Thyroid gland (tissue), 4 donors: ENCODE measurements at places on chromosomes 1 and 21. TPM values are rescaled to one million over a fixed set of nuclear protein-coding genes. Genes with fewer than 3 reads are reported as not detected.
A peak's percentile ranks its signal among the peaks of the same experiment; 100 is the strongest.

- no peaks in the 10 kb centered on the region for H3K4me1 ChIP-seq
- H3K36me3 ChIP-seq: no peaks in the 10 kb centered on the region
- no peaks in the 10 kb centered on the region for H3K27me3 ChIP-seq
- DNase-seq: no peak
- no peak overlapping the region for H3K27ac ChIP-seq
- H3K4me3 ChIP-seq: no peak overlapping the region
Observed at GRCh38 chr1:107405236-107405635, 264.4 kb downstream of the NTNG1 start.

DNA sequence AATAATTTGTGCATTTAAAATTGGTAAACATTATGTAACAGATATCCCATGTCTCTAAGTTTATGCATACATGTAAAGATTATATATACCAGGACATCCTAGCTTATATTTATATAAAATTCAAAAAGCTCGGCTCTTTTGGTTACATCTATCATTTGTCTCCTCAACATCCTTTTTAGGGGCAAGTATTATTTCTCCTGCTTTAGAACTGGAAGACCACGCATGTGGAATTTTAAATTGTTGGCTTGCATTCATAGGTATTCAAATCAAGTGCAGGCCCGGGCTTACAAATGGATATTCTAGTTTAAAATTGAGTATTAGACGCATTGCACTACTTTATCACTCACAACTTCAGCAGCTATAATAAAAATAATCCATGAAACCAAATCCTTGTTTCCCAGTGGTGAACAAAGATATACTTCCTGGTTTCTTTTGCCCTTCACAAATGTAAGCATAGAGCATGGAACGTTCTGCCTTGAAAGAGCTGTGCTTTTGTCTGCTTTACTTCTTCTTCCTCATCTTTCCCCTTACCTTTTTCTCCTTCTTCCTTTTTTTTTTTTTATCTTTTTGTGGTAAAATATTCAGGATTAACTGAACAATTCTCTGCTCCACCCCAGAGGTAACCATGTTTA lies 57.1 kb downstream of the DDAH1 start:
- H3K4me3 ChIP-seq: no peak overlapping the region
- H3K4me1 ChIP-seq: peaks cover 58% of the 10 kb centered on the region
- DNase-seq: no peak
- no peaks in the 10 kb centered on the region for H3K27me3 ChIP-seq
- H3K36me3 ChIP-seq: no peaks in the 10 kb centered on the region

The DPT gene
- total RNA-seq: 30.9 TPM

The SLC30A7 gene
- total RNA-seq: 34.9 TPM

DNA sequence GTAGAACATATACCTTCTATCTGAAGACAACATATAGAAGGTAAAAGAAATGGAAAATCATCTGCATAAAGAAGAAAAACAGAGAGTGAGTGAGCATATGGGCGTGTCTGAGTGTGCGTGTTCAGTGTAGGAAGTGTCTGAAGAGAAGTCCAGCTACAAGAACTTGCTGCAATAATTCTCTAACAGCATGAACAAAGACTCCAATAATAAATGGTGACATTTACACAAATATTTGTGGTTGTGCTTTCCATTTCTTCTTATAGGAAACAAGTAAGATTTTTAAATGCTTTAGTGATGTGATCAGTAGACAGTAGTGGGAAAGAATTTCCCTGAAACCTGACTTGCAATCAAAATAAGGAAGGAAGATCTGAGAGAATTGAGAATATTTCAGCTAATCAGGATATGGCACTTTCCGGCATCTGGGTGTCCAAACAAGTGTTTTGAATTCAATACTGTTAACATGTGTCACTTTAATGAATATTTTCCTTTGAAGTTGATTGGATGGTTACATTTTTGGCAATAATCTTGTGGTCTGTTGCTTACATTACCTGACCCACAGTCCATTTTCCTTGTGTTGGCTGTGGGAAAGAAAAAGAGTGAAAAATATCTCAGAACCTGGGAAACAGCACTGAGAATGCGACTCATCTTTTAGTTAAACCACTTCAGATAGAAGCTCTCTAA lies 154.0 kb downstream of the TGFB2 start:
- peaks cover 3% of the 10 kb centered on the region for H3K4me1 ChIP-seq
- H3K27me3 ChIP-seq: no peaks in the 10 kb centered on the region
- no peaks in the 10 kb centered on the region for H3K36me3 ChIP-seq
- no peak overlapping the region for H3K4me3 ChIP-seq
- no peak for DNase-seq
- no peak overlapping the region for H3K27ac ChIP-seq

- no peaks in the 10 kb centered on the region for H3K27me3 ChIP-seq
- H3K4me3 ChIP-seq: no peak overlapping the region
- DNase-seq: peak; percentile 4
- no peak overlapping the region for H3K27ac ChIP-seq
- H3K4me1 ChIP-seq: no peaks in the 10 kb centered on the region
- no peaks in the 10 kb centered on the region for H3K36me3 ChIP-seq
Observed at GRCh38 chr1:186618401-186619170, 61.6 kb downstream of the PTGS2 start.

DNA sequence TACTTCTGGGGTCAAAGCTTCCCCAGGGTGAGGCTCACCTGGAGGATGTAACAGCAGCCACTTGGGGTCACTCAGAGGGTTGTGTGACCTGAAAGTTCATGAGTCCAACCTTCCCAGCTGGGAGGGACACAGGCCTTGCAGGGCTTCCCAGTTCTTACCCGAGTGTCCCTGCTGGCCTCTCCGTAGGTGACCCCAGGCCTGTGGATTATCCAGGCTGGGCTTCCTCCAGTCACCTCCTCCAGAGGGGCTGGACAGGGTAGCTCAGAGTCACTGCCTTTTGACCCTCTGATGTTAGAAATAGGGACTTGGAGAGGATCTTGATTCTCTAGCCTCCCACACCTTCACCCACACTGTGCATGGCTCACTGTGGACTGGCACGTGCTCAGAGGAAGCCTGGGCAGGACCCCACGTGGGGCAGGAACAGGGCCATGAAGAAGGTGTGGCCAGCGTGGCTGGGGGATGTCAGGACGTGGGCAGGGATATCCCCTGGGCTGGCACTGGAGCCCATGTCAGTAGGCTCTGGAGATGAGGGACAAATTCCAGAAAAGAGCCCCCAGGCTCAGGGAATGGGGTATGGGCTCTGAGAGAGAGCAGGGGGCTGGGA lies 131.8 kb downstream of the ACTL8 start:
- H3K4me3 ChIP-seq: no peak overlapping the region
- no peaks in the 10 kb centered on the region for H3K27me3 ChIP-seq
- no peak for DNase-seq
- H3K36me3 ChIP-seq: no peaks in the 10 kb centered on the region
- peaks cover 2% of the 10 kb centered on the region for H3K4me1 ChIP-seq

The KANK4 gene
- not detected for total RNA-seq

DNA sequence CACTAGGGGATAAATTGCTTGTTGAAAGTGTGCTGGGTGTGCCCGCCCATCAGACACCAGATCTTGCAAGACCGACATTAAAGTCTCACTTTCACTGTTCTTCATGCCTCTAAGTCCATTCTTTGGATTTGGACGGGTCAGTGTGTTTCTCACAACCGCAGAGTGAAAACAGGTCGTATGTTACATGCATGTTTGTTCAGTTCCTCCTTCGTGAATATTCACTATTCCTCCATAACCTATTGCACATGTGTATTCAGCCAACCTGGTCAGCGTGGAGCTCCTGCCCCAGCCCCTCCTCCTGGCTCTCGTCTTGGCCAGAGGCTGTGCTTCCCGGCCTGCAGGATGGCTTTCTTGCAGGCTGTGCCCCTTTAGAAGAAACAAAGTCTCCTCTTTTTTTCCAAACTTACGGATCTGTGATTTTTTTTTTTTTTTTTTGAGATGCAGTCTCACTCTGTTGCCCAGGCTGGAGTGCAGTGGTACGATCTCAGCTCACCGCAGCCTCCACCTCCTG lies 2.2 kb upstream of the KRTAP10-6 start:
- H3K36me3 ChIP-seq: no peaks in the 10 kb centered on the region
- H3K4me3 ChIP-seq: no peak overlapping the region
- no peaks in the 10 kb centered on the region for H3K4me1 ChIP-seq
- H3K27me3 ChIP-seq: no peaks in the 10 kb centered on the region

- H3K36me3 ChIP-seq: no peaks in the 10 kb centered on the region
- H3K4me3 ChIP-seq: no peak overlapping the region
- H3K4me1 ChIP-seq: no peaks in the 10 kb centered on the region
Observed at GRCh38 chr1:170481000-170481399, 51.0 kb upstream of the GORAB start.

The ASTN1 gene
- 0.13 TPM for total RNA-seq

DNA sequence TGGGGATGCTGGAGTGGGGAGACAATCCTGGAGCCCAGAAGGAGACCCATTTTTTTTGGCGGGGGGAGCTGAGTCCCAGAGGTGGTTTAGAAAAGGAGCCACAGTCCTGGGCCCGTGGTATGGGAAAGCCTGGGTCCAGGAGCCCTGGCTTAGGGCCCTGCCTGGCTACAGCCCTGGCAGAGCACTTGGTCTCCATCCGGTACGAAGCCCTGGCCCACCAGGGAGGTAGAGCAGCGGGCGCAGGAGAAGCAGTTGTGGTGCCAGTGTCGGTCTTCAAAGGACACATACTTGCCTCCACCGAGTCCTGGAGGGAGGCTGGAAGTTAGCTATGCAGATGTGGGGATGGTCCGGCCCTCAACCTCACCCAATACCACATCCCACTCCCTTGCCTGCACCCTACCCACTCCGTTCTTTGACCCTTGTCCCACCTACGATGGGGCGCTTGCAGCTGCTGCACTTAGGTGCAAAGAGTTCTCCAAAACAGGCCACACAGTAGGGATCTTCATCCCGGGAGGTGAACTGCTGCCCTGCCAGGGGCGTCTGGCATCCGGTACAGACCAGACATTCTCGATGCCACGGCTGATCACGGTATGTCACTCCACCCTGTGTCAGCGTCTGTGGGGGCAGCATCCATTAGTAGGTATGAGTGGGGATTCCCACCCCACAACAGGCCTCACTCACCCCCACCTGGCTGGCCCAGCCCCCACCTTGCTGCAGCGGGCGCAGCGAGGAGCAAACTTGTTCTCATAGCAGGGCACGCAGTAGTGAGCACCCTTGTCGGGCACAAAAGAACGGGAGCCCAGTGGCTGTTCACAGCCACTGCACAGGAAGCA lies 7.7 kb upstream of the SF3A3 start:
- H3K27me3 ChIP-seq: no peaks in the 10 kb centered on the region
- H3K27ac ChIP-seq: no peak overlapping the region
- no peak for DNase-seq

DNA sequence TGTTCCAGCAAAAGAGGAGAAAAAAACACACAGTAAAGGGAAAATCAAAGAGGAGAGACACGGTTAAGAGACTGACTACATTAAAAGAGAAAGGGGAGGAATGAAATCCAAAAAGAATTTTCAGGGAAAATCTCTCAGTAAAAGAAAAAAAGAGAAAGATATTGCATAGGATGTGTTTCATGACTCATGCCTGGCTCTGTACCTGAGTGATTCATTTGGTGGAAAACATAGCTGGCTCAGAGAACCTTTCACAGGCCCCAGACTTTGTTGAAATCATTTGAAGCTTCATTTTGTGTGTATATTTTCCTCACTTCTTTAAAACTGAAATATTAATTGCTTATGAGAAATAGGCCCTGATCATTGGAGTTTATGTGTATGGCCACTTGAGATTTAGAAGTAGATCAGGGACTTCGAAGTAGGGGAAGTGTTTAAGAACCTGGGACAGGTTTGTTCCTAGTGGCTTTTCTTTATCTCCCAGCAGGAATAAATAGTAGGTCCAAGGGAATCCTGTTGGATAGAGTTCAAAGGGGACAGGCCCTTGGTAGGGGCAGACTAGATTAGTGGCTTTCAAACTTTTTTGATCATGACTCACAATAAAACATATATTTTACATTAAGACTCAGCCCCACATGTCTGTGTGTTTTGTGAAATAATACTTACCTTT lies 239.1 kb upstream of the SGIP1 start:
- peaks cover 39% of the 10 kb centered on the region for H3K4me1 ChIP-seq
- no peak for DNase-seq
- peak overlapping the region; percentile 70 for H3K27ac ChIP-seq
- no peak overlapping the region for H3K4me3 ChIP-seq
- no peaks in the 10 kb centered on the region for H3K36me3 ChIP-seq

DNA sequence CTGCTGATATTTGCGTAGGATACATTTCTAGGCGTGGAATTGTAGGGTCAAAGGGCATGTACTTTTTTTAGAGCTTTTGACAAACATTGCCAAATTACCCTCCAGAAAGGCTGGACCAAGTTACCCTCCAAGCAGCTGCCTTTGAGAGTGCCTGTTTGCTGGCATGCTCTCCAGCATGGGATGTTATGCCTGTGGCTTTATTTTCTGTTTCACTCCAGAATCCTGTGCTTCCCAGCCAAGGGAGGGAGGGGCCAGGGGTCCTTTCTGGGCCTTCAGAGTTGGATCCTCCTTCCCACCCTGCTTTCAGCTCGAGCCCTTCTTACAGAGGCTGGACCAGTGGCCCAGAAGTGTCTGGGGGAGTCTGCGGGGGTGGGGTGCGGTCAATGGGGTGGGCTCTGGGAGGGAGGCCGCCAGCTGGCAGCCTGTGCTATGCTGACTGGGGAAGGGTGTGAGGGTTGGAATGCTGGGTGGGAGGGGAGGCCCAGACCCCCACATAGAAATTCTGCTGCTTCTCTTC lies 81.2 kb downstream of the EPHB2 start:
- DNase-seq: no peak
- no peaks in the 10 kb centered on the region for H3K27me3 ChIP-seq
- H3K4me3 ChIP-seq: no peak overlapping the region
- peaks cover 26% of the 10 kb centered on the region for H3K4me1 ChIP-seq
- peak overlapping the region; percentile 10 for H3K27ac ChIP-seq
- H3K36me3 ChIP-seq: no peaks in the 10 kb centered on the region

The CELA3B gene
- not detected for total RNA-seq

DNA sequence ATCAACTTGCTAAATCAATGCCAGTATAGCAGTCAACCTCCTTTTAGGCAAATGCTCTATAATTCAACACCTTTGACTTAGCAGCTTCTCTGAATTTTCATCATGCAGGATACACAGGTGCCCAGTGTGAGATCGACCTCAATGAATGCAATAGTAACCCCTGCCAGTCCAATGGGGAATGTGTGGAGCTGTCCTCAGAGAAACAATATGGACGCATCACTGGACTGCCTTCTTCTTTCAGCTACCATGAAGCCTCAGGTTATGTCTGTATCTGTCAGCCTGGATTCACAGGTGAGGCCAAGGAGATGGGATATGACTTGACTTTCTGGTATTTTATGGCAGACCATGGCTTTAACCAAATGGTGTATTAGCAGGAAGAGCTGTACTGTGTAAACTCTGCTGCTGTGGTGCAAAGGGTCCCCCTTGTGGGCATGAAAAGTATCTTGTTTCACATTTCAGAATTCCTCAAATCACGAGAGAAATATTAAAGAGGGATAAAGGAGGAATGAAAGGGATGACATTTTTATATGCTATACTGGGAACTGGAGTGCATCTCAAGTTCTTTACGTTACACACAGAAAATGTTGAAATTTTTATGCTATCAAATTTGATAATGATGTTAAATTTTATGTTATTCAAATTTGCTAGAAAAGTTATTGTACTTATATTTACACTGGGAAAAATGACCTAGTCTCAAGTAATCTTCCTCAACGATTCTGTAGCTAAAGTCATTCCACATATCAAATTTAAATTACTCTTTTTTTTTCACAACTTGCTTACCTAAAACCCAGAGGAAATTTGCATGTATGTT lies 88.9 kb downstream of the CRB1 start:
- no peaks in the 10 kb centered on the region for H3K27me3 ChIP-seq
- H3K4me1 ChIP-seq: no peaks in the 10 kb centered on the region
- no peak overlapping the region for H3K27ac ChIP-seq

The CFHR3 gene
- 0.22 TPM for total RNA-seq

The LEMD1 gene
- 0.67 TPM for total RNA-seq

- H3K36me3 ChIP-seq: no peaks in the 10 kb centered on the region
- H3K27me3 ChIP-seq: no peaks in the 10 kb centered on the region
- no peak for DNase-seq
- no peak overlapping the region for H3K27ac ChIP-seq
- H3K4me3 ChIP-seq: no peak overlapping the region
Observed at GRCh38 chr1:93324486-93325464, 20.9 kb upstream of the DR1 start.
